D721Med (cell line): ENCODE measurements at places on chromosomes 7 and 10.

DNA sequence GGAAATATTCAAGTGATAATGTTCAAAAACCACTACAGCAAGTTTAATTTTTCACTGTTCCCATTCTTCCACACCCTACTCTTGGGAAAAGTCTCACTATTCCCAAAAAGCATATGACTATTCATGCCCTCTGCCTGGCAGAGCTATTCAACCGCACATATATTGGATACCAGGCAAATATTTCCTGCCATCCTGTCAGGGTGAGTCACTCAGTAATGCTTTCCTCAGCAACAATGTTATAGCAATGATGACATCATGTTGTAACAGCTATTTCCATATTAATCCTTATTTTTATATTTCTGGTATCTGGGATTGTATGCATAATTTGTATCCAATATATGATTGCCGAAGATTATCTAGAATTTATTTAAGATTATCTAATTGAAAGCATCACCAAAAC is 114.0 kb upstream of the PLXDC2 start:
- no peak for DNase-seq

GRCh38 chr10:34931216-34931615 is 116.1 kb upstream of the PARD3 start:
- no peak for DNase-seq

- no peak for DNase-seq
These were observed 13.4 kb upstream of the SLIT1 start for GRCh38 chr10:97199152-97199551.

DNA sequence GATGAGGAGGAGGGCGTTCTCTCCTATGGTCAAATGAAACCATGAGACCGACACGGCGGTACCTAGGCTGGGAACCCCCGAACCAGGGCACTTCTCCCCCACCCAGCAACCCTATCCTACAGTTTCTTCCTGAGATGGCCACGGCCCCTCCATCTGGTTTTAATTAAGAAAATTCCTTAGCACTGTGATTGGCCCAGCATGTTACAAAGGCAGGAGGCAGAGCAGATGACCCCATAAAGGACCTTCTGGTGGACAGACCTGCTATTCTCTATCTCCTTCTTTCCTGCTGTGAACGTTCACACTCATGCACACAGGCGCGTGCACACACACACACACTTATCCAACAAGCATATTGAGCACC is 129.4 kb downstream of the RGS10 start:
- no peak for DNase-seq

DNA sequence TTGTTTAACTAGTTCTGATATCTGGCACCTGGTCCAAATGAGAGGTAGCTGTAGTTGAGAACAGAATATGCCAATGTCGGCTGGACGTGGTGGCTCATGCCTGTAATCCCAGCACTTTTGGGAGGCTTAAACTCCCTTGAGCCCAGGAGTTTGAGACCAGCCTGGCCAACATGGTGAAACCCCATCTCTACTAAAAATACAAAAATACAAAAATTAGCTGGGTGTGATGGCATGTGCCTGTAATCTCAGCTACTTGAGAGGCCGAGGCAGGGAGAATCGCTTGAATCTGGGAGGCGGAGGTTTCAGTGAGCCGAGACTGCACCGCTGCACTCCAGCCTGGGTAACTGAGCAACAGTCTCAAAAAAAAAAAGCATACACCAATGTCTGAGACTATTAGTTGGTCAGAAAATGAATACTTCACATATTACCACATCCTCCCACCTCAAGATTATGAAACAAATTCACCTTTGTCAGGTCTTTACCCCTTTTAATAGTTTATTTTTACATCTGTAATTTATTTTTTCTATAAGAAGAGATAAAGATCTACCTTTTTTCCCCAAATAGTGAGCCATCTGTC is 38.8 kb downstream of the EPC1 start:
- no peak for DNase-seq

DNA sequence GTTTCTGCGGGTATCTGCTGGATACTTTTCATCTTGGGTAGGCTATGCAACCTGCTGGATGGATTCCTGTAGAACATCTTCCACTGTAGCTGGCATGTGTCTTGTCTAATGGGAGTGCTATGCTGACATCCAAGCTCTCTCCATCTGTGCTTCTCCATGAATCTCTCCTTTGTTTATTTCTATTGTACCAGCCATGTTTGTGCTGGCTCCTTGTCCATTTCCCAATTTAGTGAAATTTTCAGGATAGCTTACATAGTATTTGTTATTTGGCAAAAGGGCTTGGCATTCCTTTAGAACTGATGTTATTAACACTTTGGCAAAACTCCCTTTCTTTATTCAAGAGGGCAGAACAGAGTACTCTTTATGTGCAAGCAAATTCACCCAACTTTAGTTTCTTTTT is 198.0 kb downstream of the CSTF2T start:
- no peak for DNase-seq

DNA sequence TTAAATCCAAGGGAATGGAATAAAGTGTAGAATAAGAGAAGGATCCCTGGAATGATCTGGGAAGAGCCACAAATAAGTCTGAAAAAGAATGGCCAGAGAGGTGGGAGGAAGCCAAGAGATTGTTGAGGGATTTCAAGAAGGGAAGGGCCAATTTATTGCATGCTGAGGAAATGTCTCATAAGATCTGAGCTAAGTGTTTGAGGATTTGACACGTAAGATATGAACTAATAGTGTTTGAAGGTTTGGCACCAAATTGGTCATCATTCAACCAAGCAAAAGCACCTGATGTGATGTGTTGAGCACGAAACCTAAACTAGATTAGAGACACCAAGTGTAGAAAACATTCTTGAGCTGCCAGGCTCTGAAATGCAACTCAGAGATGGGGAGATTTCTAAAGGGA is 97.9 kb downstream of the TSPAN12 start:
- DNase-seq: no peak

- no peak for DNase-seq
These were observed 469.3 kb upstream of the KLF6 start for GRCh38 chr10:4254101-4254994.

DNA sequence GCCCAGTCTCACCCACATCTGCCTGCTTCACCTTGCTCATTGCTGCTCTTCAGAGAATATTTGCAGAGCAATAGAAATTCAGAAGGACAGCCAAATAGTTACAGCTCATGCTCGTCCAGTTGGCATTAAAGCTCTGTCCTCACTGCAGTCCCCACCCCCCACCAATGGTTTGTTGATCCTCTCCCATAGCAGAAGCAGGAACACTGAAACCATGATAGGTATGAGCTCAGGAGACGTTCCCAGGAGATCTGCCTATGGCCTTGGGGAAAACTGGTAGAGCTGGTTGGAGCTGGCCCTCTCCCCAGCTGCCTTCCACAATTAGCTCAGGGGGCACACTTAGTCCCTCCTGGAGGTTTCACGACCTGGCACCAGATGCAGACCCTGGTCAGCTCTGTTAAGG is 68.6 kb upstream of the KMT2C start:
- no peak for DNase-seq

DNA sequence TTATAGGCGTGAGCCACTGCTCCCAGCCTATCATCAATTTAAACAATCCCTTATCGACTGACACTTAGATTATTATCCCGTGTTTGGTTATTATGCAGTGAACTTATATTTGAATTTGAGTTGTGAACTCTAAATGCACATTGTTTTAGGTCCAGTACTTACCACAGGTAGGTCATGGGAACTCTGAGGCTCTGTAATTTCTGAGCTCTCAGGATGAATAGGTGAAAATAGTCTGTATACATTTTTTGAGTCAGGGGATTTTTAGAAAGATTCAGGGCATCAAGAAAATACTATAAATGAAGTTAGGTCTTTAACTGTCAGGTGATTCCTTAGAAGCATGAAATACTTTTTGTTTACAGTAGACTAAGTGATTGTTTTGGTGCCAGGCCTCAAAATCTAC is 8.8 kb downstream of the CCDC136 start:
- no peak for DNase-seq

- no peak for DNase-seq
These were observed 10.2 kb upstream of the FRA10AC1 start for GRCh38 chr10:93712593-93712992.

- DNase-seq: no peak
These were observed 9.7 kb downstream of the IFIT3 start for GRCh38 chr10:89337484-89337883.

DNA sequence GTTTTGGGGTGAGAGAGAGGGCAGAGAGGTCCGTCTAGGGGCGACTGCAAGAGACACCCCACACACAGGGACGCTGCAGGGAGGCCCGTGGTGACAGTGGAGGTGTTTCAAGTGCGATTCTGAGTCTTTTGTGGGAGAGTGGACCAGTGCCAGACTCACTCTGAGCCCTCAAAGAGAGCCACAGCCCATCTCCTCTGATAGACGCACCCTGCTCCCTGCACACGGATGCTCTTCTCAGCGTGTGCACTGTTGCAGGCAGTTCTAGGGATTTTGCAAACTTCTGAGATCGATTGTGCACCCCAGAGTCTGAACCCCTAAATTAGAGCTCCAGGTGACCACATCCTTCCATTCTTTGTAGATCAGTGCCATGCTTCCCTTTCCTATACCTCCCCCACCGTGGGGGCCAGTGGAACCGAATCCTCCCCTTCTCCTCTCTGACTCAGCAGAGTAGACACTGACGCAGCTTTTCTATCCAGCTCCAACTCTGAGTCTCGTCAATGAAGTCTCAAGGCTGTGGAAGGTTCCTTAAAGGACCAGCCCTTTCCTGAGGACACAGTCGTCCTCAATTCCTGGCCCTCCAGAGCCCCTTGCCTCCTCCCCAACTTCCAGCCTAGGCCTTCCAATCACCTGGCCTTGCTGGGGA is 83.8 kb downstream of the TMEM130 start:
- no peak for DNase-seq

DNA sequence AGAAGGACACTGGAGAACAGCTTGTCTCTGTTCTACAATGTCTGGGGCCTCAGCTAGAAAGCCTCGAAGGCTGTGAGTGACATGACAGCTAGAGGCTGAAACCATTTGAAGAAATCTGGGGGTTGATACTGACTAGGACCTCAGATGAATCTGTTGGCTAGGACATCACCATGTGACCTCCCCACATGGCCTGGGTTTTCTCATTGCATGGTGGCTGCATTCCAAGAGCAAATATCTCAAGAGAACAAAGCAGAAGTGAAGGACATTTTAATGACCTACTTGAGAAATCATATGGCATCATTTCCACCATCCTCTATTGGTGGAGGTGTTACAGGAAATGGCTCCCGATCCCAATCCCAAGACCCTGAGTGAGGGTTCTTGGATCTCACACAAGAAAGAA is 450.6 kb upstream of the AUTS2 start:
- no peak for DNase-seq

DNA sequence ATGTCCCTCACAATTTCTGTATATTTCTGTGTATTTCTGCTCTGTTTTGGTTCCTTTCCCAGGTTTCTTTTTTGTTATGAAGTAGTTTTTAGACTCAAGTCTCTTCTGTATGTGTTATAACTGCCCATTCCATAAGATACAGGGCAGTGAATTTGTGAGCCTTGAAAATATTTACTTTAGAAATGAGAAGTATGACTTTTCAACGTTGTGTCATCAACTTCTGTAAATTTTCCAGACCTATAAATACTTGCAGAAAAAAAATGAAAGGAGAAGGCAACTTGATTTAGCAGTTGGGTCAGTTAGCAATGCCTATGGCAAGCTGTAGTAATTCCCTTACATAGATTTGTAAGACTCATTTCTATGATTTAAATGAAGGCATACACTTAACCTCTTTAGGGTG is 11.5 kb downstream of the EGFR start:
- DNase-seq: no peak

- DNase-seq: no peak
These were observed 25.1 kb downstream of the SLC25A40 start for GRCh38 chr7:87850836-87851593.
